ENCODE measurements at places on chromosomes 3 and 15.

DNA sequence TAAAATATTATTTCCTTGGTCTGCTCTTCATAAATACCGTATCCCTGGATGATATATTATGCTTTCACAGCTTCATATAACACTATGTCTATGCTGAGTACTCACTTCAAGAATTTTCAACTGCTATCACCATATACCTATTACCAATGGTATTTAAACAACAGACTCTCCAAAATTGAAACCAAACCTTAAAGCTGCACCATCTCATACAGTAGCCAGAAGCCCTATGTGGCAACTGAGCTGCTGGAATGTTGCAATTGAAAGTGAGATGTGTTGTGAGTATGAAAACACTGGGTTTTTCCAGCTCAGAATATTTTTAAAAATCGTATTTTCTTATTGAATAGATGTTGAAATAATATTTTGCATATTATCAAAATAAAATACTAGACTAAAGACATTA lies 130.1 kb upstream of the GOLGA6L6 start:
- no peak for DNase-seq

DNA sequence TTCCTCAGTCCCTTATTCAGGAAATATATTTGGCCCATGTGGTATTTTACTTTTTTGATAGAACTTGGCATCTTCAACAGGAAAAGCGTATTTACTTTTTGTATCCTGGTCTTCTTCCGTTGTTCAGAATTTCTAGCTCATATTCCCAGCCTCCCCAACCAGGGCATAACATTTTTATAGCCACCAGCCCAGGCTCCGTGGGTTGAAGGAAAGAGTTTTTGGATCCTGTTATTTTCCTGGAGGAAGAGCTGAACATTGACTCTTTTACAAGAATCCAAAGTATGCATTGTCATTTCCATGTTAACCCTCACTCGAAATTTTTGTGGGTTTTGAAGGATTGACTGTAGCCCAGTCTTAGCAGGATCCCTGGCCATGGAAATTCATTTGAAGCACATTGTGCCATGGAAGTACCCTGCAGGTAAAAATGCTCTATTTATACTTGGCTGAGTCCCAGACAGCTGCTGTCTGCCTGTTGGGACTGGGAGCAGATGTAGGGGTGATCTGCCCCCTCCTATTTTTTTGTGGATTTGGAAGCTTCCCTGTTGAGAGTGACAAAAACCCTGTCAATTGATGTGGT lies 98.8 kb downstream of the AKAP13 start:
- no peak for DNase-seq

- no peak for DNase-seq
Measured at GRCh38 chr15:68232449-68232848, 2.9 kb upstream of the CLN6 start.

- no peak for DNase-seq
Measured at GRCh38 chr15:100075229-100075628, 266.5 kb downstream of the ADAMTS17 start.

GRCh38 chr3:48678056-48678455 lies 7.7 kb downstream of the NCKIPSD start:
- no peak for DNase-seq

DNA sequence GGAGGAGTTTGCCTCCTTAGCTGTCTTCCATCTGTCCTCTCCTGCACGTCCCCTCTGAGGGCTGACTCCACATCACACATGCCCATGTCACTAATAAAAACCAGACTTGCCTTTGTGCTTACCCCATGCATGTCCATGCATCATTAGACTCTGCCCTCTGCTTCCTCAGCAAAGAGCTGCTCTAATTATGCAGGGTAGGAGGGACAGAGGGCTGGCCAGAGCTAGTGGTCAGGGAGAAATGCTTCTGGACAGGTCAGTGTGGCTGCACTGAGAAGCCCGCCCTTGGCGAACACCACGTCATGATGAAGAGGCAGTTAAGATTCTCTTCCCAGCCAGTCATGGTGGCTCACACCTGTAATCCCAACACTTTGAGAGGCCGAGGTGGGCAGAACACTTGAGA lies 8.9 kb downstream of the CA12 start:
- DNase-seq = no peak

GRCh38 chr15:92958105-92958504 lies 58.0 kb downstream of the CHD2 start:
- peak; percentile 79 for DNase-seq

GRCh38 chr3:123412811-123413604 lies 35.9 kb downstream of the ADCY5 start:
- DNase-seq = no peak

DNA sequence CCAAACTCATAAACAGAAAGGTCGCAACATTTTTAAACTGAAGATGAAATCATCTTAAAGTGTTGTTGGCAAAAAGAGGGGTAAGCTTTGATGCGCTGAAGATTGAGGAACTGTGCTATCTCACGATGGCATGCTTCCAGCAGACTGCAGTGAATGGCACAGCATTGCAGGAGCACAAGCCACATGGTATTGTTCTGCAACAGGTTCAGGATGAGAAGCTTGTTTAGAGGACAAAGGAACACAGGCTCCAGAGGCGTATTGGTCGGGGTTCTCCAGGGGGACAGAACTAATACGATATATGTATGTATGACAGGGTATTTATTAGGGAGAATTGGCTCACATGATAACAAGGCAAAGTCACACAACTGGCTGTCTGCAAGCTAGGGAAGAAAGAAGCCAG lies 13.8 kb upstream of the PLD1 start:
- DNase-seq = no peak

GRCh38 chr15:60912984-60913697 lies 316.0 kb downstream of the RORA start:
- DNase-seq = no peak

DNA sequence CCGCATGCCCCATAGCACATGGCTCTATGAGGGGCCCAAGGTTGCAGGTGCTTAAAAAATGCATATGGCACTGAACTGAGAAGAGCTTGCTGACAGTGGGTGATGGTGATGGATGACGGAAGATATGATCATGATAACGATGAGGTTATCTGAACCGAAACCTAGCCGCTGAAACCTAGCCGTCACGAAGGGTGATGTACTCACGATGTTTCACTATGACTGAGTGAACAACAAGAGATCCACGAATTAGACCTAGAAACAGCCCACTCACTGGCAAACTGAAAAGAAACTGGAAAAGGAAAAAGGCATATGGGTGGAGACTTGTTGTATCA lies 57.6 kb upstream of the BCL6 start:
- DNase-seq = peak; percentile 56

GRCh38 chr3:127628788-127629466 lies at the start of gene PODXL2:
Gene PODXL2 (plus strand): TSS chr3:127629185. CDS start chr3:127629220, 35 bp downstream.
- DNase-seq = peak; percentile 10

DNA sequence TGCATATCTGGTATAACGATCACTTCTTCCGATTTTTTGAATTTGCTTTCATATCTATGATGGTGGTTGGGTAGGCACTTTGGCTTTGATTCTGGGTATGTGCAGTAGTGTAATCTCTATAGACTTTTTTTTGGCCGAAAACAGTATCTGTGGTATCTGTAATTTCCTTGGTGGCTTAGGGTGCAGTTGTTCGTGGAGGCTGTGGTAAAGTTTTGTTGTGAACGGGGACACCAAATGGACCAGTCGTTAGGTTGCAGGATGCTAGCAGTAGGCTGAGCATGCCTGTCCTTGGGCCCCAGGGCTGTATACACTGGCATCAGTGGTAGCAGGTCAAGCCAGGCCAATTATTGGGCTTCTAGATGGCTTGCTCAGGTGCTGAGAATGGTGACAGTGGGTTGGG lies 55.2 kb downstream of the CCDC66 start:
- DNase-seq = no peak

DNA sequence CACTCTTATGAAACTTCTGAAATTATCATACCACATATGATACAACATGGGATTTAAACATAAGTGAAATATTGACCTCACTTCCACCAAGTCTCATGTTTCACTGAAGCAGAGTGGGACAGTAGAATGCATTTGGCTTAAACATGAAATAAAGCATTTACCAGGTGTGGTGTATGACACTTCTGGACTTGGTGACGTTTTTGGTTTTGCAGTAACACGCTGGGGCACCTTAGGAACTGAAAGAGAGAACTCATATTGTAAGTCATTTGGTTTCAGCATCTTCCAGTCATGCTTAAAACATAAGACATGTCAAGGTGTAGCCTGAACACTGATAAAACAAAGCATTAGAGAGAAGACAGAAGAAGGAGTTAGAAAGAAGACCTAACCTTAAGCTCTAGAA lies 95.3 kb downstream of the TFG start:
- DNase-seq = no peak

DNA sequence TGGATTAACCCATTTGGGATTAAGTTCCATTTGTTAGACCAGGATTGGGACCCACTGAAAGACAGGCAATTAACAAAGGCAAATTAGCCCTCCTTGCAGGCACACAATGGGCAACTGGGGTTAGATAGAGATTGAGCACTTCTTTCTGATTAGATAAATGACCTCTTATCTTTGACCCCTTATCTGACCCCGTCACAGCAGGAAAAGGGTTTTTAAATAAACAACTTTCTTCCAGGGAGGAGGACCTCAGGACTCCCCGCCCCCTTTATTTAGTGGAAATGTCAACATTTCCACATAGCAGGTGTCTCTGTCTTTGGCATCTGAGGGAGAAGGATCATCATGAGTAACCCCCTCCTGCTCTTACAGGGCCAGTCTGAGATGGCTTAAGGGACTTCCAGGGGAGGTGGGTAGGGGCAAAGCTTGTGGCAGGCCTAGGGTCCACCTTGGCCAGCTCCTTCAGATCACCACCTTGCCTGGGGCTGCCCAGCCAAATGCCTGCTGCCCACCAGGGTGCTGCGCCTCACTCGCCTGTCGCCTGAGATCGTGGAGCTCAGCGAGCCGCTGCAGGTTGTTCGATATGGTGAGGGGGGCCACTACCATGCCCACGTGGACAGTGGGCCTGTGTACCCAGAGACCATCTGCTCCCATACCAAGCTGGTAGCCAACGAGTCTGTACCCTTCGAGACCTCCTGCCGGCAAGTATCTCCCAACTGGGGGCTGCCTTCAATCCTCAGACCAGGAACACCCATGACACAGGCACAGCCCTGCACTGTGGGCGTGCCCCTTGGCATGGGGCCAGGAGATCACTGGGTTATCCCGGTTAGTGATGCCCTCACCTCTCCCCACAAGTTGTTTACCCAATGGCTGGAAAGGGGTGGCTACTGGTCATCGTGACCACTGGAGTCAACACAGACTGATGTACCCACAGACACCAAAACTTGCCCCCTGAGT lies 2.6 kb upstream of the WDR6 start:
- DNase-seq = no peak

DNA sequence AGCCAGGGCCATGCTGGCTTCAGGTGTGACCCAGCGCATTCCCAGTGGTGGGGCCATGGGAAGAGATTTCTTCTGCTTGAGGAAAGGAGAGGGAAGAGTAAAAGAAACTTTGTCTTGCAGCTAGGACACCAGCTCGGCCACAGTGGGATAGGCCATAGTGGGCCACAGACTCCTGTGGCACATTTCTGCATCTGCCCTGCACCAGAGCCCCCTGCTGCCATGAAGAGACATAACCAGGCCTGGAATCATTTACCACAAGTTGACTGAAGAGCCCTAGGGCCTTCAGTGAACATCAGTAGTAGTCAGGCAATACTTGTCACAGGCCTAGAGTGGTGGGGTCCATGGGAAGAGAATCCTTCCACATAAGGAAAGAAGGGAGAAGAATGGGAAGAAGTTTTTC lies 411.4 kb upstream of the ARL6 start:
- no peak for DNase-seq

- DNase-seq = no peak
Measured at GRCh38 chr3:126309861-126310655, 47.1 kb downstream of the KLF15 start.

DNA sequence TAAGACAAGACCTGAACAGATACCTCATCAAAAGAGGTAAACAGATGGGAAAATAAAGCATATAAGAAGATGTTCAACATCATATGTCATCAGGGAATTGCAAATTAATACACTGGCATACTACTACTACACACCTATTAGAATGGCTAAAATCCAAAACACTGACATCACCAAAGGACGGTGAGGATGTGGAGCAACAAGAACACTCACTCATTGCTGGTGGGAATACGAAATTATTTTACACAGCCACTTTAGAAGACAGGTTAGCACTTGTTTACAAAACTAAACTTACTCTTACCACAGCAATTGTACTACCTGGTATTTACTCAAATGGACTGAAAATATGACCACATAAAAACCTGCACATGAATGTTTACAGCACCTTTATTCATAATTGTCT lies 119.6 kb downstream of the GSK3B start:
- no peak for DNase-seq

GRCh38 chr3:16828815-16829214 lies 55.9 kb upstream of the PLCL2 start:
- DNase-seq = peak; percentile 81
